Mesenteric fat pad (tissue), 1 donor: ENCODE measurements at places on chromosomes 4 and X.

DNA sequence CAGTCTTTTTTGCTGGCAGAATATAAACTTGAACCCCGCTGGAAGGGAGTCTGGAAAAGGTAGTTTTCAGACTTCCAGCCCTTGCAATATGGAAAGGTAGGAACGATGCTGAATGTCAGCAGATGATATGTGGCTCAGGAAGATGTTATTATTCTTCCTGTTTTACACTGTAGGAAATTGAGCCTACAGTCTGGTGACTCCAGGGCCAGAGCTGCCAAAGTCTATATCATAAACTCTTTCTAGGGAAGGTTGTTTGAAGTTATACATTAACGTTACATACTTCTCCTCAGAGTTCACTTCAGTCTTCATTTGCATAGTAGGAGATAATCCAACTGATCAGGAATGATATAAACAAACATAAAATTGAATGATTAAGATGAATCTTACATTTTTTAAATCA, 141.3 kb downstream of the FAT4 start:
- DNase-seq, result no peak

GRCh38 chr4:119025916-119026661, 109.5 kb upstream of the MYOZ2 start:
- no peak for DNase-seq

DNA sequence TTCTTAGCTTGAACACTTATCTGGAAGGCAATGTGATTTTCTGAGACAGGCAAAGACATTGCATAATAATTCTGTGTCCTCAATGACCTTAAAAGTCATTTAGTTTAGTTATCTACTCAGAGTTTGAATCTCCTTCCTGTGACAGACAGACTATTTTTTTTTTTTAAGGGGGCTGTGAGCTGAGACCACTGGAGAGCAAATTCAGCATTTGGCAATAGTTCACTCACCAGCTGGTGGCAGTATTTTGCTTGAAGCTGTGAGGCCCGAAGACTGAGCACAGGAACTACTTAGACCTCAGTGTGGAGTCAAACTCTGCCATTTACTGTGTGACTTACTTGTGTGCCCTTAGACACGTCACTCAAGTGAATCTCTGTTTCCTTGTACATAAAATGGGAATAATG, 22.9 kb upstream of the CPE start:
- DNase-seq, result no peak

DNA sequence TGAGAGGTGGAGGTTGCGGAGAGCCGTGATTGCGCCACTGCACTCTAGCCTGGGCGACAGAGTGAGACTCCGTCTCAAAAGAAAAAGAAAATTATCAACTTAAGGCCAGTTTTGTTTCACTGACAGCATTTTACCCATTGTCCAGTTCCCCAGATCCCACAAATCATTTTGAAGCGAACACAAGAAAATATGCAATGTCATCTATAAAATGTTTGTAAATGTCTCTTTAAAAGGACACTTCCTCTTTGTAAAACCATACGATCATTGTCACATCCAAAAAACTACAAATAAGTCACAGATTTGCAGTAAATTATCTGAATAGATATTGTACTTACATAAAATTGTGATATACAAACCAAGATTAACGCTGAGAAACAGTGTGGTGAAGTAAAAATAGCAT, 147.6 kb downstream of the ATRX start:
- DNase-seq, result no peak

DNA sequence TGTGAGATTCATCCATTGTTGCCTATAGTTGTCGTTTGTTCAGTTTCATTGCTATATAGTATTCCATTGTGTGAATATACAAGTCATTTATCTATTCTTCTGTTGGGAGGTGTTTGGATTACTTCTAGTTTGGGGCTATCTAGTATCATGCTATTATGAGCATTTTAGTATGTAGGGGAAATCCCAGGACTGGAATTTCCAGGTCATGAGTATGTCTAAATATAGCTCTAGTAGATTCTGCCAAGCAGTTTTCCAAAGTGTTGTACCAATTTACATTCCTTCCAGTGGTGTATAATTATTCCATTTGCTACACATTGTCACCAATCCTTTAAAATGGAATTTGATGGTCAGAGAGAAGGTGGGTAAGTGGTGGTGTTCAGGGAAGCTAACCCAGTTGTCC, 30.1 kb downstream of the EGFL6 start:
- no peak for DNase-seq

DNA sequence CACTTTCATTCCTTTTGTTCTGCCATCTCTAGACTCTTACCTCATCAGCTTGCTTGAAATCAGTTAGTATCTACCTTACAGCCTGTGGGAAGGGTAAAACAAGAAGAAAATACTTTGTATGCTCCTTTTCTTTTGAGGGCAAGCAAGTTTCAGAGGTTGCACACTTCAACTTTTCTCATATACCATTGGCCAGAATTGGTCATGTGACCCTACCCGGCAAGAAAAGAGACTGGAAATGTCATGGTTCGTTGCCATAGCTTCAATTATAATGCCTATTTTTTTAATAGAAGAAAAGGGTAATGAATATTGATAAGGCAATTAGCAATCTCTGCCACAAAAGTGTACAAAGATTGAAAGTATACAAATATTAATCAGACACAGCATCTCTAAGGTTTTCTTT, 346.7 kb upstream of the TACR3 start:
- DNase-seq, result no peak

GRCh38 chrX:71533851-71534561, 1.1 kb downstream of the OGT start:
- no peak for DNase-seq

DNA sequence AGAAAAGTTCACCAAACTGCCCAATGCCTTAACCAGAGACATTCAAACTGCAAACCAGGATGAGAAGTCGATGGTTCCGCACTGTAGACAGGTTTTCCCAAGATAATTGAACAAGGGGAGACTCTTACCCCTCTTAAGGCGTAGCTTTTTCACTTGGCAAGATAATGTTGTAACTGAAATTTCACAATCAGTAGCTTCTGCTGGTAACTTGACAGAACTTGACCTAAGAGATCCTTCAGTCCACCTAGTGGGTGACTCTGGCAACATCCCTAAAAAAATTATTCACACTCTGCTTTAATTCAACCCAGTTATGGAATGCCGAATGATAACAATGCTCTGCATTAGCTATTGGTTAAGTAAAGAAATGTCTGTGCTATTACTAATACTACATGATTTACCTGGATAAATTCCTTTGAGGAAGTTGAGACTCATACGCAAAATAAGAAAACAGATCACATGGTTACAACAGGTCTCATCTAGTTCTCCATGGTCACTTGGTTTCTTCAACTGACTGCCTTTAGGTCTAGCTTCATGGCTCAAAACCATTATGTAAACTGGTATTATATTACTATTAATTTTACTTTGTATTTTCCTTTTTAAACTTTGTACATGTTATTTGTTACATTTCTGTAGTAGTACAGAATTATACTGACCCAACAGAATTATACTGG, 9.1 kb downstream of the ELF2 start:
- DNase-seq, result no peak

- DNase-seq, result no peak
These were observed 80.3 kb upstream of the NEIL3 start for GRCh38 chr4:177229331-177229730.

- DNase-seq, result no peak
These were observed 11.9 kb downstream of the AR start for GRCh38 chrX:67555578-67556203.

DNA sequence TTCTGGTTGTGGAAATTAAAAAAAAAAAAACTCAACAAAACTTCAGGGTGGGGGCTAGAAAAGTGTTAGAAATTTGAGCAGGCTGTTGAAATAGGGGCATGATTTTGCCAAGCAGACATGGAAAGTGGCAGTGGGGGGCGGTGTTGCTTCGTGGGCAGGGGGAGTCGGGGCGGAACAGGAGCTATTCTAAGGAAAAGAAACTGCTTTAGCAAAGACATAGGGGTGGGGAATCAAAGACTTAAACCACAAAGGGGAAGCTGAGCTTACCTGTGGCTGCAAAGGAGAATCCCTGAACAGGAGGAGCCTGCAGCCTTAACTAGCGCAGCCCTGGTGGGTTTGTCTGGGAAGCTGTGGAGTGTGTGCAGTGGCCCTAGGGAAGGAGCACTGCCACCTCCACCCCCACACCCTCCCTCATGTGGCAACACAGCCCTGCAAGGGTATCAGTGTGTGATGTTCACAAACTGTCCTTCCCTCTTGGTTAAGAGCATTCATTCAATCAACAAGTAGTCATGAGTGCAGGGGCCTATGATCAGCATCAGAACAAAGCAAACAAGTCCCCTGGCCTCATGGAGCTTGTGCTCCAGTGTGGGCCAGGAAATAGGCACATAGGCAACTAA, 20.5 kb downstream of the SEL1L3 start:
- no peak for DNase-seq

- no peak for DNase-seq
These were observed 14.3 kb upstream of the PNPLA4 start for GRCh38 chrX:7941390-7942042.

DNA sequence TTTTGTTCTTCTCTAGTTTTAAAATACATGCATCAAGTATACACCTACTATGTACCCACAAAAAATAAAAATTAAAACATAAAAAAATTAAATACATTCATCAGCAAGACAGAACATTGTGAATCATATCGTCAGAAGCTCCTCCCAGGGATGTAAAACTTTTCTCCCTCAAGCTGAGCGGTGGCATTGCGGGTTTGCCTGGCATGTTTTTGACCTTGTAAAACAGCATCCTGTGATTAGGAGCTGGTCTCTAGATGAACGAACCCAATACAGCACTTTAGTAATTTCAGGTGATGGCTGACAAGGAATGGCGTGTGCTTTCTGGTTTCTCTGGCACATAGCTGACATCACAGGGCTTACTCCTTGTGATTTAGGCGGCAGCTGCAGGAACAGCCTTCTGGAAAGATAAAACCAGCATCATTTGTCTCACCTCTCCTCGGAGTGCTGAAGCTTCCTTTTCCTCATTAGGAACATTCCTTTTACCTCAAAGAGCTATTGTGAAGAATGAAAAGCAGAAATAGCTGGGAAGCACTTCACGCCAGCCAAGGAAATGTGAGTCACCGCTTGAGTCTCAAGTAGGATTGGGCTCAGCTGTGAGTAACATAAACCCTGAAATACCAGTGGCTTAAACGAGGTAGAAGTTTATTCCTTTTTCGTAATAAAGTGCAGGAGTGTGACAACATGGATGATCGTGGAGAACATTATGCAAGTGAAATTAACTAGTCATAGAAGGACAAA, 44.3 kb downstream of the NYX start:
- DNase-seq, result no peak

DNA sequence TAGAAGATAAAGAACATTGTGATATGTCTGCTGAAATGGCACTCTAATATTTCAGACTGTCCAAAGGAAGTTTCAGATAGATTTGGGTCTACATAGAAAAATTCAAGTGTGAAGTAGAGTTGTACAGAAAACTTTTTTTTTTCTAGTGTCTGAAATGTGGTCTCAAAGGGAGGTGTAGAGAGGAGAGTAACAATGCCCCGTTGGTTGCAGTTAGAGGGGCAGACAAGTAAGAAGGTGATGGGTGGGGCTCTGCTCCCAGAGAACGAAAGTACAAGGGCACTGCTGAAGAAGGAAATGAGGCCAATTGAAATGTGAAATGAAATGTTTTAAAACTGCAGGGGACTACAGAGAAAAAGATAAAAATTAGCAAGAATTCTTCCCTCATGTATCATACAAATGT, 177.8 kb downstream of the BANK1 start:
- DNase-seq, result no peak

DNA sequence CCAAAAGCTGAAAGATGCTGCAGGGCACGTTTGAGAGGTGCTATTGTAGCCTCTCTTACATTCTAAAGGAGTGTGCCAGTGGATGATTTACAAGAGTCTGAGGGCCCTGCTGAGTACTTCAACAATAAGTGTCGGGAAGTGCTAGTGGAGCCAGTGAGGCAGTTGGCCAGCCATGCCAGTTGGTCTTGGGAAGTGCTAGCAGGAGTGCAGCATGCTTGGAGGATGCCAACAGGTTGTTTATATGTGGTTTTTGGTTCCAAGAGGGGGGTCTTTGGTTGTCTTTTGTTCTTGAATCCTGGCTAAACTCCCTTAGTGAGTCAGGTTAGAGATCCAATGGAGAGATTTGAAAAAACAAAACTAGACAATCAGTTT, 335.3 kb downstream of the PABPC4L start:
- DNase-seq, result no peak

DNA sequence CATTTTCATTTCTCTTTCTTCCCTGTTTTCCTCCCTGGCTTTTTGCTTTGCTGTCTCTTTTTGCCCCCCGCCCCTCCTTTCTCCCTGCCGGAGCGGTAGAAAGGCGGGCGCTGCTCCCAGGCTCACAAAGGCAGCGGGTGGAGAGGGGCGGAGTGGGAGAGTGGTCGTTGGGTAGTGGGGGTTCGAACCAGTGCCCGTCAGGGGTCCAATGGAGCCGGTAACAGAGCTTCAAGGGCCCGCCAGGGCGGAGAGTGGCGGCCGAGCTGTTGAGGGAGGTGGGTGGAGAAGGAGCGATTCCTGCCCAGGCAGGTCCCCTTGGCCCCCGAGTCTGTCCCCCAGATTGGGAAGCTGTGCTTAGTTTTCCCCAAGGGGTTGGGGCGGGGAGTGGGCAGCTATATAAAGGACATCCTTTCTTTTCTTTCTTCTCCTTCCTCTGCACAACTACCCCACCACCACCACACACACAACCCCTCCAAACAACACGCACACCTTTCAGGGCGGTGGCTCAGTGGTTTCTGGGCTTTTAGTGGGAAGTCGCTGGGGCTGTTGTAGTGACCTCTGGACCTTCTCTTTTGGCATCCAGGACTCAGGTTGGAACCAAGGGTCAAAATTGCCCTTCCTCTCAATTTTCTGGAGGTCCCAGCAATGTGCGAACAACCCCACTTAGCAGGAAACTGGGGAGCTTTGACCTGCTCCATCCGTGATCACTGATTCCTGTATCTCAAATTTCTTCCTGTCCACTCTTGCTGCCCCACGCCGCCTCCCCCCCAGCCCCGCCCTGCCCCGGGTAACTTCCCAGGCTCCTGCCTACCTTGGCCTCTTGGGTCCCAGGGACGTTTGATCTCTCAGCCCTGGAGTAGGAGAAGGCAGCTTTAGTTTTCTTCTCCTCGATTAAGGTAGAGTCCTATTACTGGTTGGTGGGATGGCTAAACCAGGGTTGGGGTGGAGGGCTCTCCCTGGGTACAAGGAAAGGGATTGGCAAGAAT, 1.9 kb downstream of the EFNB1 start:
- peak; percentile 85 for DNase-seq

GRCh38 chr4:1462009-1462767, 55.9 kb upstream of the NKX1-1 start:
- DNase-seq, result peak; percentile 86

GRCh38 chr4:8594097-8595038, 1.8 kb downstream of the CPZ start:
- no peak for DNase-seq

DNA sequence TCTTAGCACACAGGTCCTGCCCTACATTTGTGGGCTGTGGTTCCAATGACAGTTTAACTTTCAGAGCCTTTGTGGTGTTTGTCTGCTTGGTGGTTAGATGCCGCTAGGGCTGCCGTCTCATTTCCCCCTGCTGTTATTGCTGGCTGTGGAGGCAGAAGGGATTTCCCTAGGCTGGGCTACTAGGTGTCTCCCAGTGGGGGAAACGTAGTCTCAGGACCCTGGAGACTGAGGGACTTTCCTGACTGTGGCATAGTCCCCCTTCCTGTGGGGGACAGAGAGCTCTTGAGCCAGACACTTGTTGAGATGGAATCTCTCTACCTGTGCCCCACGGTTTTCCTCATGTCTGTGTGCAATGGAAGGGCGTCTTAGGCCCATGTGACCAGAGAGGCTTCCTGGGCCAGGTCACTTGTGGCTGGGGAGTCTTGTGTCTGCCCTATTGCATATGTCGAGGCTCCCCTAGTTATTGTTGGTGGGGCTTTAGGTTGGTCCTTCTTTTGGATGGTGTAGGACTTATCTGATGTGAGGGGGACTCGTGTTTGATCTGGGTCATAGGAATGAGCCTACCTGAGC, 68.2 kb downstream of the ARHGAP10 start:
- no peak for DNase-seq
